ENCODE measurements at places on chromosomes 7 and 10.

DNA sequence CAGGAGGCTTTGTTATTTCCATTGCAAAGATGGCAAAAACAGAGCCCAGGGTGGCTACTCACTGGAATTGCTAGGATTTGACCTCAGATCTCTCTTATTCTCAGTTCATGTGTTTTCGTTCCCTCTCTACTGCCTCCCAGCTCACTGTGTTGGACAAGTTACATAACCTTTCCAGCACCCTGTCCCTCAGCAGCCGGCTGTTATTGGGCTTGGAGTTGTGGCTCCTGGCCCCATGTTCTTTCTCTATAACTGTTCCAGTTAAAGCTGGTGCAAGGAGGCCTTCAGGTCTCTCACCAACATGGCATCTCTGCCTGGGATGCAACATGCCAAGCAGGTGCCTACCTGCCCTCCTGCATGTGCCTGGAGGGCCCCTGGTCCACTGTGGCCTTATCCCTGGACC lies 56.8 kb downstream of the LRRC18 start:
- no peak for DNase-seq

DNA sequence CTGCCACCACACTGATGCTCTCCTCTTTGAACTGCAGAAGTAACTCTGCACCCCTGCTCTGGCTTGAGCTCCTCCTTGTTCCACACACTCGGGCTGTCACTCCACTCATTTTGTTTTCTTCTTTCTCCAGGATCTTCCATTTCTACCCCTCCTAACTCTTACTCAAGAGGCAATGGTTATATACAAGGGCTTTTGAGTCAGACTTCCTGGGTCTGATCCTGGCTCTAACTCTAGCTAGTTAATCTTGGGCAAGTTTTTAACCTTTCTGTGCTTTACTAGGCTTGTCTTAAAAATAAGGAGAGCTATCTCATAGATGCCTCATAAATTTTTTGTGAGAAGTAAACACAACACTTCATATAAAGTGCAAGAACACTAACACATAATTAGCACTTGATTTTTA lies 45.3 kb upstream of the GNAI1 start:
- no peak for DNase-seq

DNA sequence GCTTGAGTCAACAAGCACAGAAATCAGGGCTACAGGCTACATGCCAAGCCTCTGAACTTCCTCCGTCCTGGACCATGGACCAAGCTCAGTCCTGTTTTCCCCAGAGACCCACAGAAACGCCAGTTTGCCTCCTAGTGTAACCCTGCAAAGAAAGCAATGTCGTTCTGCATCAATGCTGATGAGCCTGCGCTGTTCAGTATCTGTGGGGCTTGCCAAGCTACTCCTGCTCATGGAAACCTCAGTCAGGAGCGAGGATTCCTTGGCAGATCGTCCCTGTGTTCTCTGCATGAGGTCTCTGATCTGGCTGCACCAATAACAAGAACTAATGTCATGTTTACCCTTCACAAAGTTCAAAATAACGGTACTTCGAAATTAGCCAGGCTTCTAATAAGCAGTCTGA lies 495.5 kb upstream of the C7orf33 start:
- DNase-seq, result no peak

- DNase-seq, result no peak
These were observed 2.0 kb downstream of the DBF4 start for GRCh38 chr7:87878208-87878735.

- DNase-seq, result no peak
These were observed 203.5 kb downstream of the HIBADH start for GRCh38 chr7:27459021-27459730.

- no peak for DNase-seq
These were observed 5.3 kb upstream of the TMEM184A start for GRCh38 chr7:1561036-1561940.

GRCh38 chr10:119872860-119873681 lies 428 bp upstream of the MCMBP start:
- peak; percentile 74 for DNase-seq

DNA sequence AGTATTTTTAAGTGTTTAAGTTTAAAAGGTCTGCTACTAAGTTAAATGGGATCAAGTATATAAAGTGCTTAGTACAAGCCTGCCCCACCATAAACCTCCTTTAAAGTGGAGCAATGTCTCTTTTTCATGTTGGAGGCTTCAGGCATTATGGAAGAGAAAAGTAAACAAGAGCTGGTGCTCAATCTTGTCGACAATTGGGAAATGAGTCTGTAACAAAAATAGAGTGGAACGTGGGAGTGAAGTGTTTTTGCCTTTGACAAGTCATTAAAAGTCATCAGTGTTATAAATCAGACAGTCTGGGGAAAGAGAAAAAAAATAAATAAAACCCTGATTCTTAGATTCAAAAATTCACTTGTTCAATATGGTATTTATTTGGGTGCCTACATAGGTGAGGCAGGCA lies 44.7 kb downstream of the DNAJC12 start:
- no peak for DNase-seq

- no peak for DNase-seq
These were observed 6.1 kb downstream of the GIMAP1 start for GRCh38 chr7:150722431-150722931.

GRCh38 chr7:3861941-3862340 lies 560.9 kb downstream of the SDK1 start:
- DNase-seq, result no peak

DNA sequence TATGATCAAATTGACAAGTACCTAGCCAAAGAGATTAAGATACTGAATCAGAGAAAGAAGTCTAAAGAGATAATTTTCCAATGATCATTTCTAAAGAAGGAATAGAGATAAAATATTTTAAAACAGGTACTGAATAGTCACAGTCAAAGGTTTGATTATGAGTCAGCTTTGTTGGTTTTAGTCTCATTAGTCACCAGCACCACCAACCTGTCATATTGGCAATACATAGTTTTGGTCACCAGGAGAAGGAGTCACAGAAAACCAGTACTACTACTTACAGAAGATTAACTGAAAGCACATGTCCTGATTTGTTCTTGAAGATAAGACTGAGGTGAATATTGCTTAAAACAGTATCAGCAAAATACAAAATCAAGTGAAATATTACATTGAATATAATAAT lies 34.6 kb downstream of the ZEB1 start:
- DNase-seq, result no peak

Measured in stimulated activated CD4-positive, alpha-beta T cell treated with anti-CD3 and anti-CD28 coated beads, TNF-alpha, amount 100 ng/mL, for 24 hours (primary cell).